Activated gamma-delta T cell treated with Interleukin-2 at 50 U/mL for 16 hours (primary cell): ENCODE measurements at places on chromosomes 3 and 15.
A peak's percentile ranks its signal among the peaks of the same experiment; 100 is the strongest.

DNA sequence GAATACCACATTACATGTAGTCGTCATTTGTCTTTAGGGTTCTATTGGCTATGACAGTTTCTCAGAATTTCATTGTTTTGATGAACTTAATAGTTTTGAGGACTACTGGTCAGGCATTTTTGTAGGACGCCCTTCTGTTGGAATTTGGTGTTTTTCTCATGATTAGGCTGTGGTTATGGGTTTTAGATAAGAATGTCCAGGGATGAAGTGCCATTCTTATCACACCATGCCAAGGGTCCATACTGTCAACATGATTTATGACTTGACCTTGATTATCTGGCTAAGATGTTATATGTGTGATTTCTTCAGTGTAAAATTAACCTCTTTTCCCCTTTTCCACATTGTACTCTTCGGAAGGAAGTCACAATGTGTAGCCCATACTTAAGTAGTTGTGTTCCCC lies 135.3 kb downstream of the DIPK2A start:
- no peak for DNase-seq

- DNase-seq: no peak
Measured at GRCh38 chr3:18007980-18008379, 265.5 kb upstream of the TBC1D5 start.

- no peak for DNase-seq
Measured at GRCh38 chr3:47813551-47814177, 10.7 kb downstream of the DHX30 start.

DNA sequence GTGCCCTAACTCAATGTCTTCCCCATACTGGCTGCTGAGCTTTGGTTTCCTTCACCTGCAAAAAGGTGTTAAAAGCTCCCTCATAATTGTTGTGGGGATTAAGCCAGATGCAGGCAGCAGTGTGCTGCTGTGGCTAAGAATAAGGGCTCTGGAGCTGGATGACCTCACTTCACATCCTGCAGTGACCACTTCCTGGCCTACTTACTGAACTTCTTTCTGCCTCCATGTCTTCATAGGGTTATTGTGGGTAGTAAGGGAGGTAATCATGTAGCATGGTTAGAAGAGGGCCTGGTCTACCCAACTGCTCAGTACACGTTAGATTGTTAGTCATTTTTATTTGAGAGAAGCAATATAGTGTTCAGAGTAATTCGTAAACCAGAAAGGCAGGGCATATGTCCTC lies 18.4 kb downstream of the GYG1 start:
- peak; percentile 58 for DNase-seq

- no peak for DNase-seq
Measured at GRCh38 chr15:96303503-96304056, 26.9 kb upstream of the NR2F2 start.

DNA sequence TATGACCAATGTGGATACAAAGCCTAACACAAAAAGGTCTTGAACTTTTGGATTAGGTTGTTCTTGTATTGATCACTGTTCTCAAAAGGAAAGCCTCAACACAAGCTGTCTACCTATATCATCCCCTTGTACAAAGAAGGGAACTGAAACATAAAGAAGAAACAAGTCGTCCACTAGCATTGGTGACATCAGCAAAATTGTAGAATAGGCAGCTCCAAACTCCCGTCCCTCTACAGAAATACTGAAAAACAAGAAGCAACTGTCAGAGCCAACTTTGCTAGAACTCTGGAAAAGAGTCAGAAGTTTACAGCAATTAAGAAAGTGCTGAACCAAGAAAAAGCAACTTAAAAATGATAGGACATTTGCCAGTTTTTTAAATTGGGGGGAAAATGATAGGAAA lies 7.5 kb upstream of the NR1I2 start:
- DNase-seq: no peak

GRCh38 chr3:11140030-11140712 lies 14.1 kb upstream of the HRH1 start:
- DNase-seq: no peak

DNA sequence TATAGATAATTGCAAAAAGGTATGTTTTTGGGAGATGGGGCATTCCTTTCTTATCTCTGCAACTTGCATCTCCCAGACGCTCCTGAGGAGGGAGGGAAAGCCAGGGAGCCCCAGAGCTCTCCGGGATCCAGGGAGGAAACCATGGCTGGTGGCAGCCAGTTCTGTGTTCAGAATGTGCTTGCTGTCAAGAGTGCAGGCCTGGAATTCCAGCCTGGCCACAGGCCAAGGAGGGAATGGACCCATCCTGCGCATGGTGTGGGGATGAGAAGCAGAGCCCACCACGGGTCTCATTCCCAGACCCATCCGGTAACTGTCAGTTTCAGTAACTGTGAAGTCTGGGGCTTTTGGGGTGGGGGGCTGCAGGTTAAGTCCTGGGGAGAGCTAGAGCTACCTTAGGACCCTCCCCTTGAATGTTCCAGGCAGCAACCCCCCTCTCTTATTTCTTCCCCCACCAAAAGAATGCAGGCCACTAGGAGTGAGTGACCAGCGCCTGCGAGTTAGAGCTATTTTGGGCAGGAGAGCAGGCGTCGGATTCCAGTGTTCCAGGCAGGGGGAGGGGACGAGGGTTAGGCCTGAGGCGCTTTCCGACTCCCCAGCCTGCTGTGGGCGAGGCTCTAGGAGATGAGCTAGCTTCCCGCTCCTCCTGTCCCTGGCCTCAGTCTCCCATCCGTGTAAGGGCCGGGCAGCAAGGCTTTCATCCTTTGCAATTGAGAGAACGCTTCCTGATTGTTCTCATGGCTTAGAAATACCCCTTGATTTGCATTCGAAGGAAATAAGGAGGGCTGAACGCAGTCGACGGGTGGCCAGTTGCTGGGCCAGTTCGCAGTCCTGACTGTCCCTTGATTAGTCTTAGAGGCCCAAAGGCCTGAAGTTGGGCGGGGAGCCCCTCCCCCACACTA lies 781 bp upstream of the DAG1 start:
- no peak for DNase-seq

GRCh38 chr3:174675406-174675805 lies 183.7 kb upstream of the NAALADL2 start:
- no peak for DNase-seq
